Dermis blood vessel endothelial cell (primary cell): ENCODE measurements at places on chromosomes 1 and 21.

- peak; percentile 24 for DNase-seq
Observed at GRCh38 chr1:203381151-203381751, 30.3 kb upstream of the FMOD start.

DNA sequence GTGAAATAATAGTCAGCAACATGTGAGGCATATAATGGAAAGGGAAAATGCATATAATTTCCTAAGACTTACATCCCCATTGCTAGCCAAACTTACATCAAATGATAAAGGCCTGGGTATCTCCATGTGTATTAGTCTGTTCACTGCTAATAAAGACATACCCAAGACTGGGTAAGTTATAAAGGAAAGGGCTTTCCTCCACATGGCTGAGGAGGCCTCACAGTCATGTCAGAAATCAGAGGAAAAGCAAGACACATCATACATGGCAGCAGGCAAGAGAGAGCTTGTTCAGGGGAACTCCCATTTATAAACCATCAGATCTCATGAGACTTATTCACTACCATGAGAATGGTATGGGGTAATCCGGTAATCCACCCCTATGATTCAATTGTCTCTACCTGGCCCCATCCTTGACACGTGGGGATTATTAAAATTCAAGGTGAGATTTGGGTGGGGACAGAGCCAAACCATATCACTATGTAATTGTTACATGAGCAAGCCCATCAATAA lies 161.5 kb upstream of the SAMSN1 start:
- DNase-seq: no peak

GRCh38 chr1:225509376-225509707 lies 81.5 kb upstream of the LBR start:
- DNase-seq: no peak

GRCh38 chr1:31714442-31715086 lies 10.7 kb upstream of the COL16A1 start:
- DNase-seq: peak; percentile 75

- peak; percentile 6 for DNase-seq
Observed at GRCh38 chr1:218164930-218165700, 120.0 kb upstream of the RRP15 start.

DNA sequence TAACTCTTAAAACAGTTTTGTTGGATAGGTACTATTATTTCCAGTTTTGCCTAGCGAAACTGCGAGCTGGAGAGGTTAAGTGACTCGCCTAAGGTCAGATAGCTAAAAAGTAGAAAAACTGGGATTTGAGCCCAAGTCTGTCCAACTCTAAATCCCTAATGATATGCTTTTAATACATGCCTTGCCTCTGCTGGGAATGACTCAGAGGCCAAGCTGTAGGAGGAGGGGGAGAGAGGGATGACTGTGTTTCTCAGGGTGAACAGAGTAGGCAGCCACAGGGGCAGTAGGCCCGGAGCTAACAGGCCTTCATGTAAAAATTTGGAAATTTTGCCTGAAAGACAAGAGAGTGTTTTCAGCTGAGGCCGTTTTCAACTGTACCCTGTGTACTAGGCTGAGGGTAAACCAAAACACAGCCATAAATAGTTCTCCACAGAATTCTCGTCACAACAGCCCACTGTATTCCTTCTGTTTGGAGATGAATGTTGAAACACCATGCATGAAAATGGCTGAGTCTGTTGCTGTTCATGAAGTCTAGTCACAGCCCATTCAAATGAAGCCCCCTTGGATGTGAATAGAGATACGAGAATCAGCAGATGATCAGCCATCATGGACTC lies 107.5 kb upstream of the HOOK1 start:
- peak; percentile 79 for DNase-seq

DNA sequence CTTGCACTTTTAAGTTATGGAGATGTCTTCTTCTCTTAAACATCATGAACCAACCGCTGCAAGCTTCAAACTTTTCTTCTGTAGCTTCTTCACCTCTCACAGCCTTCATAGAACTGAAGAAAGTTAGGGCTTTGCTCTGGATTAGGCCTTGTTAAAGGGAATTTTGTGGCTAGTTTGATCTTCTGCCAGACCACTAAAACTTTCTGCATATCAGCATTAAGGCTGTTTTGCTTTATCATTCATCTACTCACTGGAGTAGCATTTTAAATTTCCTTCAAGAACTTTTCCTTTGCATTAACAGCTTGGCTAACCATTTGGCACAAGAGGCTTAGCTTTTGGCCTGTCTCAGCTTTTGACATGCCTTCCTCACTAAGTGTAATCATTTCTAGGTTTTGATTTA lies 43.0 kb upstream of the RGL1 start:
- DNase-seq: no peak
